ENCODE measurements at places on chromosomes 1 and 21. TPM values are rescaled to one million over a fixed set of nuclear protein-coding genes. Genes with fewer than 3 reads are reported as not detected.

GRCh38 chr1:81706650-81707435 lies 93.9 kb upstream of the ADGRL2 start:
- DNase-seq: no peak

PLA2G2C gene
- total RNA-seq: not detected

DNA sequence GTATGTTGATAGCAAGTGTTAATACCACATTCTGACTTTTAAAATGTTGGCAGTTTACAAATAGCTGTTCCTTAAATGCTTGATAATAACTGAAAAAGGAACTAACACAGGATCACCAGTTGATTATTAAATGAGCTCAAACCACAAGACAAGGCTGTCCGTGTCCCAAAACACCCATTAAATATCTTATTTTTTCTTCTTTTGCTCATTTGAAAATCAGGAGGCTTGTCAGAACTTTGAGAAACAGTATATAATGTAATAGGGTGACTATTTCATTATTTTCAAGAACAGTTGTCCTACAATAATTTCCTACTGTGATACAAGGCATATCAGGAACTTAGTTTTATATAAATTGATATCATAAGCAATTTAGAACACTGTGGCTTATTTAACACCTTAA lies 2.7 kb downstream of the CDKN2C start:
- DNase-seq: no peak

DNA sequence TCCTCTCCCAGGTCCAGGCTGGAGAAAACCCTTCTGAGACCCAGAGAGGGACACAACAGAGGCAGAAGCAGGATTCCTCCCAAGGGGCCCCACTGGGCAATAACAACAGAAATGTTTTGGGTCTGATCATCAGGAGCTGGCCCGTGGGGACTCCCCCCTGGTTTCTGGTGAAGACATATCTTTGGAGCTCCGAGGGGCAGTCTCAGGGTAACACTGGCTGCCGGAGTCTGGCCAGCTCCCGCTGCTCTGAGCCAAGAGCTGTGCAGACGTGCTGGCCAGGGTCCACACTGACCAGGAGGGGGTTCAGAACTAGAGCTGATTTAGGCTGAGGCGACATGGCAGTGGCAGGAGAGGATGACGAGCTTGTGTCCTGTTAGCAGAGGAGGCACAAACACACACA lies 13.1 kb downstream of the ECE1 start:
- DNase-seq: no peak

GRCh38 chr1:203444171-203444576 lies 31.4 kb upstream of the PRELP start:
- DNase-seq: no peak

GRCh38 chr1:116994411-116994810 lies 7.1 kb upstream of the CD101 start:
- DNase-seq: no peak

DNA sequence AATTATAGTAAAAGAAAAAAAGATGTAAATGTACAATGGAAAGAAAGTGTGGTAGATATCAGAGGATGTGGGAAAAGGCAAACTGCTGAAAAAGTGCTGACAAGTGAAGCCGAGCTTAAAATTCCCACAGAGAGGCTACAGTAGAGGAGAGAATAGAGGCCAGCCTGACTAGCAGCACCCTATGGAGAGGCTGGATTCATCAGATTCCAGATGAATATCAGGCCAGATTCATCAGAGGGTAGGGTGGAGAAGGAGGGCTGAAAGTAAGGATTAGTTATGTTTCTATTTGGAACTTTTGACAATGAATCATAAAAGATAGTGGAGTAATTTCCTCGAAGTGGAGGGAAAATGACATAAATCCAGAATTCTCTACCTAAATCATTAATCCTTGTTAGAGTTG lies 60.4 kb upstream of the NEK7 start:
- no peak for DNase-seq

- DNase-seq: no peak
Observed at GRCh38 chr1:160640359-160641123, 6.3 kb downstream of the SLAMF1 start.

LCE3D gene
- not detected for total RNA-seq

DNA sequence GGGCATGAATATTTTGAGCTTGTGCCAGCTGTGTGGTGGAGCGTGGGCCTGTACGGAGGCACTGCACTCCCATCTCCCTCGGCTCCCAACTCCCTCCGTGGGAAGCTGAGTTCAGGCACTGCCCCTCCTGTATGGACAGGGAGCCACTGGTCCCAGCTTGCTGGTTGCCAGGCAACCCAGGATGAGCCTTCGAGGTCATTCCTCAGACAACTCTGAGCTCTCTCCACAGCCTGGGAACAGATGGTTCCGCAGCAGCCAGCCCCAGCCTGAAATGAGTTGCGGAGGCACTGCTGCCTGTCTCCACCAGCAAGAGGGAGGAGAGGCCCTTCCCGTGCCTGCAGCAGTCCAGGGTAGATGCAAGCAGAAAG lies 58.4 kb upstream of the TENT5B start:
- peak; percentile 64 for DNase-seq
